ENCODE measurements at places on chromosomes 3 and 15. TPM values are rescaled to one million over a fixed set of nuclear protein-coding genes. Genes with fewer than 3 reads are reported as not detected.

- H3K4me1 ChIP-seq, result peaks cover 15% of the 10 kb centered on the region
- peak; percentile 59 for DNase-seq
- no peak overlapping the region for H3K27ac ChIP-seq
- peaks cover 33% of the 10 kb centered on the region for H3K27me3 ChIP-seq
- H3K4me3 ChIP-seq, result peak overlapping the region; percentile 63
Measured at GRCh38 chr3:182682263-182683241, 110.8 kb upstream of the ATP11B start.

GRCh38 chr3:161700998-161701397 lies 204.4 kb downstream of the OTOL1 start:
- H3K4me3 ChIP-seq, result no peak overlapping the region
- no peaks in the 10 kb centered on the region for H3K27me3 ChIP-seq
- no peak overlapping the region for H3K27ac ChIP-seq
- no peaks in the 10 kb centered on the region for H3K36me3 ChIP-seq
- no peaks in the 10 kb centered on the region for H3K4me1 ChIP-seq

- no peaks in the 10 kb centered on the region for H3K27me3 ChIP-seq
- H3K36me3 ChIP-seq, result no peaks in the 10 kb centered on the region
- H3K4me1 ChIP-seq, result no peaks in the 10 kb centered on the region
- no peak overlapping the region for H3K27ac ChIP-seq
- H3K4me3 ChIP-seq, result no peak overlapping the region
Measured at GRCh38 chr3:193522473-193522872, 32.2 kb downstream of the ATP13A4 start.

GRCh38 chr3:9130345-9131305 lies 118.8 kb downstream of the SRGAP3 start:
- H3K27ac ChIP-seq, result no peak overlapping the region
- H3K4me3 ChIP-seq, result no peak overlapping the region
- H3K4me1 ChIP-seq, result no peaks in the 10 kb centered on the region
- no peaks in the 10 kb centered on the region for H3K36me3 ChIP-seq
- DNase-seq, result no peak

TJP1 gene
- 115 TPM for total RNA-seq

DNA sequence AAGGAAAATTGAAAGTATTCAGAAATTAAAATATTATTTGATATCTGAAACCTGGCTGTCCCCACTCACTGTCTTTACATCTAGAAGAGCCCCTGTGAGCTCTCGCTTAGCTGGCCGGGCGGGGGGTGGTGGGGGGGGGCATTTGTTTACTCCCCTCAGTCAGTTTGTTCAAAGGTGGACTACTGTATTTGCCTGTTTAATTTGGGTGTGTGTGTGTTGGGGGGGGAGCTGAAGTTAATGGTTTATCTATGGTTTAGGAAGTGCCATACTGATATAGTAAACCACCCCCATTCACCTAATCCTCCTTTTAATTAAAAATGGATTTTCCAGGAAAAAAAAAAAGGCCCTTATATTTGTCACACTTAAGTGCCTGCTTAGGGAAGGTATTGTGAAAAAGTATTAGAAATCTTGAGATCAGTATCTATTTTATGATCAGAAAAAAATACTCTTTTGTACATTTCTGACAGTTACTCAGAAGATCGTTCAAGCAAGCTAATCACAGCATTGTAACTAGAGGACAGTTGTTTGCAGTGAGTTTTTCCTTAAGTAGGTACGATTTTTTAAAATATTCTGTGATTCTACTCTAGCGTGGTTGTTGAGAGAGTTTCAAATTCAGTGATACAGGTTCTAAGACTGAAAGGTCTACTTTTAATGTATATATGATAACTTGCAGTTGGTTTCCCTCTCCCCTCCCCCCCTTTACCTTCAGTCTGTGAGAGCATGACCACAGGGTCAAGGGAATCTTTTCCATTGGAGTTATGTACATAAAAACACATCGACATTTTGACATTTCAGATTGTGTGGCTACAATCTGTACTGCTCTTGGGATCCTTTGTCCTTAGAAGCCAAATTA lies 8.5 kb downstream of the NR2F2 start:
- DNase-seq, result no peak
- peaks cover 17% of the 10 kb centered on the region for H3K4me1 ChIP-seq
- peaks cover 20% of the 10 kb centered on the region for H3K36me3 ChIP-seq
- peak overlapping the region; percentile 71 for H3K4me3 ChIP-seq
- peaks cover 15% of the 10 kb centered on the region for H3K27me3 ChIP-seq
- peak overlapping the region; percentile 90 for H3K27ac ChIP-seq

DNA sequence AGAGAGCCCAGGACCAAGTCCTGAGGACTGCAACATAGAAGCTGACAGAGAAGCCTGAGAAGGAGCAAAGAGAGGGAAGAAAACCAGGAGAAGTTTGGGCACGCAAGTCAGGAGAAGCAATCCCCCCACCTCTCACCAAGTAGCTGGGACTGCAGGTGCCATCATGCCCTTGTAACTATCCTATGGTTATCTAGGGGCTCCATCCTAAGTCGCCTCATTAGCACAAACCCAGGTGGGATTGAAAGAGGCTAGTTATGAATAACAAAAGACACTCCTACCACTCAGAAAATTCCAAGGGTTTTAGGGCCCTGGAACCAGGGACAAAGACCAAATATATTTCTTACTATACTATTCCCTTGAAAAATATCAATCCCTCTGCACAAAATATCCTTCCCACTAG lies 53.5 kb downstream of the CCR4 start:
- H3K4me3 ChIP-seq, result no peak overlapping the region
- no peaks in the 10 kb centered on the region for H3K27me3 ChIP-seq
- no peak for DNase-seq
- no peak overlapping the region for H3K27ac ChIP-seq

DNA sequence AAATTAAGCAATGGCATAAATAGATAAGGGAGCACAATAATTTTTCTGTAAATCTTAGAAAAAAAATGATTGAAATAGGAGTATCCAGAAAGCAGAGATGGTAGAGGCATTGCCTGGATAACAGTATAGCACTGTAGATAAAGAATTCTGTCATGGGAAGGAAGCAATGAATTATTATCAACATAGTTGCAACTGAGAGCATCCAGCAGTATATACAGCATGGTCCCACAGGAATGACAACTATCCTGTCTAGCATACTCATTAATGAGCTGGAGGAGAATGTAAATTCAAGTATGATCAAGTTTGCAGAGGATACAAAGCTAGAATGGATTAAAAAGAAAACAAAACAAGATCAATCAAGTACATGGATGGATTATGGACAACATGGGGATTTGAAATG lies 90.8 kb downstream of the DPH6 start:
- H3K36me3 ChIP-seq, result no peaks in the 10 kb centered on the region
- no peak for DNase-seq
- no peaks in the 10 kb centered on the region for H3K27me3 ChIP-seq
- H3K4me3 ChIP-seq, result no peak overlapping the region

- DNase-seq, result no peak
- no peaks in the 10 kb centered on the region for H3K27me3 ChIP-seq
- no peaks in the 10 kb centered on the region for H3K4me1 ChIP-seq
- H3K4me3 ChIP-seq, result no peak overlapping the region
- H3K27ac ChIP-seq, result no peak overlapping the region
Measured at GRCh38 chr3:151425627-151426340, 35.1 kb downstream of the IGSF10 start.

DNA sequence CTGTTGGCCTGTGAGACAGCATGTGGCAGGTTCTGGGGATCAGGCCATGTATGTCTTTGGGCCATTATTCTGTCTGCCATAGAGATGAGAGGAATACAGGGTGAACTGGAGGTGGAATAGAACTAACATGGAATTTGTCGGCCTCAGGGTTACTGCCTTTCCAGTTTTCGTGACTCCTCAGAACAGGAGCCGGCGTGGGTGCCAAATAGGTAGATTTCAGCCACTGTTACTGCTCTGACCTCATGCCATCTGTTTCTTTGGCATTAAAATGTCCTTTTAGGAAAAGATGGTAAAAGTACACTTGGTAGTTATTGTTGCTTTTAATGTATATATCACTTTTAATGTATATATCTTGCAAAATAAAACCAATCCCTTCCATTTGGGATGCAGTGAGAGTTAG lies 65.6 kb downstream of the SLTM start:
- DNase-seq, result no peak
- H3K27me3 ChIP-seq, result peaks cover 6% of the 10 kb centered on the region
- H3K27ac ChIP-seq, result no peak overlapping the region

- H3K27me3 ChIP-seq, result no peaks in the 10 kb centered on the region
- no peak overlapping the region for H3K27ac ChIP-seq
- H3K4me3 ChIP-seq, result no peak overlapping the region
- no peak for DNase-seq
- no peaks in the 10 kb centered on the region for H3K36me3 ChIP-seq
Measured at GRCh38 chr3:139204728-139205127, 139.1 kb upstream of the MRPS22 start.

DNA sequence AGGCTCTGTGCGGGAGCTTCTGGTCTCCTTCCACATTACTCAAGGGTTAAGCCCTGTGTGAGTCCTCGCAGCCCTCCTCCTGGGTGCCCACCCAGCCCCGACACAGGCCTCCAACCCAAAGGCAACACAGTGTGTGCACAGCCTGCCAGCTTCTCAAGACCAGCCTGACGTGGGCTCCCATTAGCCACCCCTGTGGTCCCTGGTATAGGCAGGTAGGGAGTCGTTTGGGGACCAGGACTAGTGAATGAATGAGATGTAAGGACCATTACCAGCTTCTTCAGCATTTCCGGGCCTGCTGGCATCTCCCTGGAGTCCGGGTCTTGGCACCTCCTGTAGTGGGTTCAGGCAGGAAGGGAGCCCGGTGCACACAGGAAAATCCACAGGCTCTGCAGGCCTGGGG lies 20.2 kb upstream of the PLXNA1 start:
- no peak overlapping the region for H3K27ac ChIP-seq
- DNase-seq, result no peak
- no peak overlapping the region for H3K4me3 ChIP-seq

DNA sequence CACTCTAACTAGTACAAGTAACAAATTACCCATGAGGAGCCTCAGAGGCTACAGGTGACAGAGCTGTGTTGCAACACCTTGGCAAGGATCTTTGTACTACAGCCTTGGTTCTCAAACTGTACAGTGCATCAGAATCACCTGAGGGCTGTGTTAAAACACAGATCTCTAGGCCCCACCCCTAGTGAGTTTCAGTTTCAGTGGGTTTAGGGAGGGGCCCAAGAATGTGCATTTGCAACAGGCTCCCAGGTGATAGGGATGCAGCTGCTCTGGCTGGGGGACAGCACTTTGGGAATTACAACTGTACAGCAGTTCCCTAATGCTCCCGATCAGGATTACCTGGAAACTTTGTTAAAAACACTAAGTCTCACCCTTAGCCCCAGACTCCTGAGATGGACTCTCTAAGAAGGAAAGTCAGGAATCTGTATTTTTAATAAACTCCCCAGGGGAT lies 66.1 kb upstream of the NR2F2 start:
- H3K27me3 ChIP-seq, result no peaks in the 10 kb centered on the region
- H3K4me3 ChIP-seq, result no peak overlapping the region
- H3K27ac ChIP-seq, result peak overlapping the region; percentile 49
- no peaks in the 10 kb centered on the region for H3K36me3 ChIP-seq

DNA sequence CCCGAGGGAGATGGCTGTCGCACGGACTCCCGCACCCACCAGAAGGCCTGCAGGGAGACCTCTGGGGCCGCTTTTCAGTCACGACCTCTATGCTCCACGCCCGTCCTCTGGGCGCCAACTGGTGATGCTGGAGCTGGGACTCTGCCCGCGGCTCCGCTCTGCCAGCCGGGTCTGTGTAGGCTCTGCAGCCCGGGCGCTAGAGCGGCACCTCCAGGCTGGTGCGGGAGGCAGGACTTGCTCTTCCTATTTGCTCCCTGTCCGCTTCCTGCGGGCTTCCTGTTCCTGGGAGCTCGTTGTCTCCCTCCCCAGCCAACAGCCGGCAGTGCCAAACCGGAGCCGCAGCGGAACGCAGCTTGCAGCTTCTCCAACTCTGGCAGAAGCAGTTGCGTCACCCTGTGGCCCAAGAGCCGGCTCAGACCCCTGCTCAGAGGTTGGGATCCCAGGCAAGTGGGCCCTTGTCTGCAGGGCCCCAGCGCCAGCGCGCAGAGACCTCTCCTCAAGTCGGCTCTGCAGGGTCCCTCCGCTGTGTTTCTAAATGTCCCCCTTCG lies 285.9 kb downstream of the XXYLT1 start:
- no peak overlapping the region for H3K27ac ChIP-seq
- no peaks in the 10 kb centered on the region for H3K36me3 ChIP-seq
- DNase-seq, result peak; percentile 78
- H3K27me3 ChIP-seq, result no peaks in the 10 kb centered on the region
- no peaks in the 10 kb centered on the region for H3K4me1 ChIP-seq
- H3K4me3 ChIP-seq, result peak overlapping the region; percentile 36

- H3K4me3 ChIP-seq, result peak overlapping the region; percentile 54
- H3K36me3 ChIP-seq, result no peaks in the 10 kb centered on the region
- no peak overlapping the region for H3K27ac ChIP-seq
- H3K27me3 ChIP-seq, result peaks cover 44% of the 10 kb centered on the region
Measured at GRCh38 chr15:29569533-29570092, 252.7 kb downstream of the TJP1 start.

GRCh38 chr15:36447373-36447772 lies 132.1 kb upstream of the CDIN1 start:
- no peak overlapping the region for H3K4me3 ChIP-seq
- no peak overlapping the region for H3K27ac ChIP-seq
- H3K4me1 ChIP-seq, result no peaks in the 10 kb centered on the region

- no peak overlapping the region for H3K4me3 ChIP-seq
- H3K4me1 ChIP-seq, result peaks cover 12% of the 10 kb centered on the region
- no peak overlapping the region for H3K27ac ChIP-seq
Measured at GRCh38 chr15:80866936-80867335, 87.8 kb downstream of the CEMIP start.

DNA sequence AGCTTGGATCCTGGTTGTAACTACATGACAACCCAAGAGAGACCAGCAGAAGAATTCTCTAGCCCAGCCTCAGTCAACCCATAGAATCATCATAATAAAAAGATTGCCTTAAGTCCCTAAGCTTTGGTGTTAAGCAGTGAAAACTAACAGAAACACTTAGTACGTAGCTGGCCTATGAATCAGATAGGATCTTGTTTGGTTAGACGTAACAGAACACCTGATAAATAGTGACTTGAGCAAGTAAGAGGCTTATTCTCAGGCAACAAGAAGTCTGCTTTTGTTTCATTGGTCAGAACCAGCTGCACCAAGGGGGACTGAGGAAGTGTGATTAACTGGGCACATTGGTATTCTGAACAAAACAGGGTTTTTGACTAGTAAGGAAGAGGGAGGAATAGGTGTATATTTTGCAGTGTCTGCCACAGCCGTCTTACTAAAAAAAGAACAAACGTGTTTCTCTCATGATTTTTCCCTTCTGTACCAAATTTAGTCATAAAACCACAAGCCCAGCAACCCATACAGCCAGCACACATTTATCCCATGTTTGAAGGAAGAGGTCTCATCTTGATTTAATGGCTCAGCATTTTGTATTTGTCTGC lies 53.3 kb upstream of the GLCE start:
- no peaks in the 10 kb centered on the region for H3K27me3 ChIP-seq
- H3K4me1 ChIP-seq, result no peaks in the 10 kb centered on the region
- no peak for DNase-seq
- no peak overlapping the region for H3K4me3 ChIP-seq

LRRK1 gene
- total RNA-seq, result 24.3 TPM

- H3K4me1 ChIP-seq, result no peaks in the 10 kb centered on the region
- H3K4me3 ChIP-seq, result no peak overlapping the region
- no peak overlapping the region for H3K27ac ChIP-seq
- H3K27me3 ChIP-seq, result peaks cover 14% of the 10 kb centered on the region
- DNase-seq, result no peak
Measured at GRCh38 chr3:51896607-51897305, 6.4 kb downstream of the IQCF1 start.

Data from lower lobe of right lung (tissue), 2 donors.